ENCODE measurements at places on chromosomes 11 and 22.

DNA sequence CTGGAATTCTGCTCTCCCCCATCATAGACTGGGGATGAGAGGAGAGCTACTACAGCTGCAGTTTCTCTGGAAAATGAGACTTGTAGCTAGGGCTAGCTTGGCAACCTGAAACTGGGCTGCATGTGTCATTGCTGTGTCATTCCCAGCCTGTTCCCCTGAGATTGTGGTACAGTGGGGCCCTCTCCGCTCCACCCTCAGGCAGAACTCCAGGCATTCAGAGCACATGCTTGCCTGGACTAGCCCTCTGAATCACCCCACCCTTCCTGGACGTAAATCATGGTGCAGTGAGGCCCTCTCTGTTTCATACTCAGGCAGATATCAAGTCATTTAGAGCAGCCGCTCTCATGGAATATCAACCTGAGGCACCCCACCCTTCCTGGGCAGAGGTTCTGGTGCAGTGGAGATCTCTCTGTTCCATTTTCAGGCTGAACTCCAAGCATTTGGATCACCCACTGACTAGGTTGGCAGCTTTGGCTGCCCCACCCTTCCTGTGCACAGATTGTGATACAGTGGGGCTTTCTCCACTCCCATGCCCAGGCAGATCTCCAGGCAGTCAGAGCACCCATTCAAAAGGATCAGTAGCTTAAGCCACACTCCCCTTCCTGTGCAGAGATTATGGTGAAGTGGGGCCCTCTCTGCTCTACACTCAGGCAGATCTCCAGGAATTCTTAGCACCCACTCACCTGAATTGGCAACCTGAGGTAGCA lies 274.4 kb downstream of the C11orf87 start:
- DNase-seq = no peak

- DNase-seq = no peak
These were observed 8.9 kb downstream of the SIDT2 start for GRCh38 chr11:117187428-117187798.

GRCh38 chr22:43176090-43176489 lies 10.8 kb downstream of the TTLL12 start:
- DNase-seq = no peak

DNA sequence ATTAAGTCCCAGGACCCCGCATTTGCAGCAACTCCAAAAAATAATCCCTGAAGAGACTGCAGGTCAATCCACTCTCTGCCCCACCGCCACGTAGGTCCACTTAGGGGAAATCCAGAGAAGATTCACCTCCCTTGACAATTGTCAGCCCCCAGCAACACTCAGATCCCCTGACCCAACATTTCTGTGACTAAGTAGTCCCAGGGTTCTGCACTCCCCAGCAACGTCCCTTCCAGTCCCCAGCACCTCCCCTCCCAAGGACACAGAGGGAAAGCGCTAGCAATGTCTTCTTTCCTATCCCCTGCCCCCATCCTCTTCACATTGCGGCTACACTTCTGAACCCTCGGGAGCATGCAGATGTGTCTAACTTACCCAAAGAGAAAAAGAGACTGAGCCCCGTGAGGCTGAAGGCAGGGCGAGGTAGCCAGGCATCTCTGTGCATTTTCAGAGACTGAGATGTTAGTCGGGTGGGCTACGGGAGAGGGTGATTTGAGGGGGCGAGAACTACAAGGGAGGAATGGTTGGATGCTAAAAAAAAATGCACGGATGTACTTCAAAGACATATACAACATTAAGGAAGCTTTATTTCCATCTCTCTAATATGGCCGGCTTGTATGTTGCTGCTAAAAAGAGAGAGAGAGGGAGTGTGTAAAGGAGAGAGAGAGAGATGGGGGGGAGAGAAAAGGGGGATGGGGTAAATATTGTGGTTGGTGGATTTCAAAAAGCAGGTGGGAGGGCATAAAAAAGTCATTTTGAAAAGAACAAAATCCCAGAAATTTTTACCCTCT lies at the start of gene SCN2B:
Gene SCN2B, minus strand, starts transcription at position 647 of the 785 bp plus-strand sequence. Its CDS starts 208 bp downstream, at position 439.
- DNase-seq = no peak

DNA sequence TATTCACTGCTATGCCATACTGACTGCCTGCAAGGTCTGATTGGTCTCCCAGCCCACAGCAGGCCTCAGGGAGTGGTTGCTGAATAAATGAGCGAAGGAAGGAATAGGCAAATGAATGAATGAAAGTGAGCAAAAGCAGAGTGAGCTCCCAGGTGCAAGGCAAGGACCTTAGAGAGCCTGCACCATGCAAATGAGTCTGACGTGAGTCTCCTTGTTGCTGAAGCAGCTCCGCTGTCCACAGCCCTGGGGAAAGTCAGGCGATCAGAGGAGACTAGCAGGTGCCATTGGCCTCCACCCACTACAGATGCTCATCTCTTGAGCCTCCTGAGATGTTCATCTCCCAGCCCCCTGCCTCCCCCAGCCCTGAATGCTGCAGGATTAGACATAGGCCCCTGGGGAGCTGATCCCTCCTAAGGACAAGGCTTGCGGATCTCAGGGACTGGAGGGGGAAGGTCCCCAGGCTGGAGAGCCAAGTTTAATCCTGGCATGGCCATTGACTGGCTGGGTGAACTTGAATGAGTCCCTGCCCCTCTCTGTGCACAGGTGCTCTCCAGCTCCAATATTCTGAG lies 22.1 kb downstream of the GDPD5 start:
- DNase-seq = no peak
